ENCODE measurements at places on chromosomes 12 and 14.

- DNase-seq = no peak
Observed at GRCh38 chr14:43765474-43765873, 741.6 kb downstream of the FSCB start.

GRCh38 chr12:120257041-120257821 is 8.3 kb downstream of the PXN start:
- DNase-seq = peak; percentile 86

- no peak for DNase-seq
Observed at GRCh38 chr12:32229971-32230612, 123.4 kb downstream of the BICD1 start.

DNA sequence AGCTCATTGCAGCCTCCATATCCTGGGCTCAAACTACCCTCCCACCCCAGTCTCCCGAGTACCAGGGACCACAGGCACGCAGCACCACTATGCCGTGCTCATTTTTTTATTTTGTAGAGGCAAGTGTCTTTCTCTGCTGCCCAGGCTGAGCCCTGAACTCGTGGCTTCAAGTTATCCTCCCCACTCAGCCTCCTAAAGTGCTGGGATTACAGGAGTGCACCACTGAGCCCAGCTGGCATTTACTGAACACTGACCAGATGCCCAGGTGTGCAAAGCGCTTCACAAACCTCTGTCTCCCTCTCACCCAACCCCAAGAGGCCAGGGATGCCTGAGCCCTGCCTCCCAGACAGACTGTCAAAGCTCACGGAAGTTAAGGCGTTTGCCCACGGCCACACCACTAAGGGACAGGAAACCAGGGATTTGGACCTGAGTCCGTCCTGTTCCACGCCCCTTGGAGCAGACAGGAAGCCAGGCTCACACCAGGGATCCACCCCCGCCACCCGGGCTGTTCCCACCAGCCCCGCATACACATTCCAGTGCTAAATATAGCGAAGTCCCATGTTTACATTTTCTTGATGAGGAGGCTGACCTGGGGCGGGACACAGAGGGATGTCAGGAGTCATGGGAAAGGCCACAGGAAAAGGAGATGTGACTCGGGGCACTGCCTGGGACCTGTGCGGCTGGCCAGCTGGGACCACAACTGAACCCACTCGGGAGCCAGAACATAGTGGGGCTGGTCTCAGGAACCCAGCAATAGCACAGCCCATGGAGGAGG is 51.2 kb downstream of the TESC start:
- DNase-seq = peak; percentile 29

DNA sequence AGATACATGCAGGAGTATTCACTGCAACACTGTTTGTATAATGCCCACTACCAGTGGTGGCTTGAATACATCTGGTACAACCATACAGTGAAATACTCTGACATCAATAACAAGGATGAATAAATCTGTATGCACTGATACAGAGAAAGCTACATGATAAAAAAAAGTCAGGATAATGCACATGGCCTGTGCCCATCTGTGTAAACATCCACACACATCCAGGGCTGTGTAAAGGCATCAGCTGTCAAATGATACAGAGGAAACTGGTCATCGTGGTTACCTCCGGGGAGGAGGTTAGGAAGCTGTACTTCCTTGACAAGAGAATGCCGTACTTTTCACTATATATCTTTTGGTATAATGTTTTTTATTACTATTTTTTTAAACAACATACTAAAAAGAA is 176.6 kb downstream of the FOXN3 start:
- DNase-seq = no peak

- DNase-seq = no peak
Observed at GRCh38 chr14:34180434-34180833, 229.6 kb upstream of the EGLN3 start.

GRCh38 chr14:102026934-102027333 is 59.9 kb downstream of the HSP90AA1 start:
- DNase-seq = no peak

- no peak for DNase-seq
Observed at GRCh38 chr14:68793734-68794129, 865 bp upstream of the ZFP36L1 start.

- DNase-seq = no peak
Observed at GRCh38 chr12:122412851-122413433, 9.5 kb downstream of the CLIP1 start.

GRCh38 chr12:27952510-27952909 is 20.0 kb downstream of the PTHLH start:
- no peak for DNase-seq

GRCh38 chr12:57037264-57037663 is 12.7 kb downstream of the MYO1A start:
- no peak for DNase-seq

DNA sequence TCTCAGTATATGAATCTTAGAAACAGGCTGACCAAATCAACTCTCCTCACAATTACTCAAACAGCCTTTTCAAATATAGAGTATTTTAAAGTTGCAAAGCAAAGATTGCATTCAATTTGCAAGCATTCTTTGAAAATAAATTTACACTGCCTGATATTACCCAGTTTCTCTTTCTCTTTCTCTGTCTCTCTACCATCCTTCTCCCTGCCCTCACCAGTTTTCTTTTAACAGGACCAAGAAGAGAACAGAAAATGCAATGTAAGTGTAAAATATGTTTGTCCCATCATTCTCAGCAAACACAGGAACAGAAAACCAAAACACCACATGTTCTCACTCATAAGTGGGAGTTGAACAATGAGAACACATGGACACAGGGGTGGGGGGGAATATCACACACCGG is 520.3 kb upstream of the USP15 start:
- no peak for DNase-seq

GRCh38 chr14:25150934-25151790 is 101.2 kb upstream of the STXBP6 start:
- peak; percentile 56 for DNase-seq

DNA sequence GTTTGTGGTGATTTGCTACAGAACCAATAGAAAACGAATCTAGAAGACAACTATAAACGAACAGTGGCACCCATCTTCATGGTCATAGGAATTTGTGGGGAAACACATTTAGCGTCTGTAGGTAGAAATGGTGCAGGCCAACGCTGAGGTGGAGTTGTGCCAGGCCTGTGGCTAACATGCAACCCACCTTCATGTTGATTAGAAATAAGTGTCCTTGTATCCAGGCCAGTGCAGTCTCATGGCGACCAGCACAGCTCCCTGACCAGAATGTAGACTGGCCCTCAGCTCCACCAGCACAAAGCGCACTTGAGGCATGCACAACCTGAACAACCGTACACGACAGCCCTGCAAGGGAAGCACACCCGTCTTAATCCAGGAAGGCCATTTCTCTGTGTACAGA is 187.0 kb downstream of the TMEM132D start:
- no peak for DNase-seq

DNA sequence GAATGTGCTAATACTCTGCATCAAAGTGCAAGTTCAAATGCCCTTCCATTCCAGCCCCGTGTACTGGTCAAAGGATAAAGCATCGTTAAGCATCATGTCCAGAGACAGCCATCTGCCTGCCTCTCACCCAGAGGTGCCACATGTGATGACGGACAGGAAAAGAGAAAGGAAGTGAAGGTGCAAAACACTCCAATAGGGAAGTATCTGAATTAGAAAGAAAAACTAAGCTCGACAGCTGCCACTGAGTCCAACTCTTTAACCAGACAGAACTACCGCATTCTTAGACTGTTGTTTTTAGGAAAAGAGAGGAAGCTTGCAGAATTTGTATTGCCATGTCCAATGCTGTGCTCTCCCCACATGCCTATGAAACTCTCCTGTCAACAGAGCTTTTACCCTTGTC is 465.0 kb upstream of the SOX5 start:
- no peak for DNase-seq

DNA sequence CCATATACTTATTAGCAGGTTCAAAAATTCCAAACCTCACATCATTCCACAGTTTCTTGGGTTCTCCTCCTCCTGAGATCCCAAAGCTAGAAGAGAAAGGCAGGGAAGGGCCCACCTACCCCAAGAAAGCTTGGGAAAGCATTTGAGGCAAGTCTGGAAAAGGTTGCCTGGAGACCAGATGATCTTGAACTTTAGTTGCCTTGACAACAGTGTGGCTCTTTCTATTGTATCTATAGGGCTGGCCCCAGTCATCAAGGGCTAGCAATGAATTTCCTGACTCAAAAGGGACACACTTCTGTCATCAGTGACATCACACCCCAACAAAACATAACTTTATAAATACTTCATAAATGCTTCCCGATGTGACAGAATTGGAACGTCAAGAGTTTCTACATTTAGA is 40.0 kb downstream of the ZFYVE1 start:
- no peak for DNase-seq

GRCh38 chr12:46100551-46101484 is 110.4 kb upstream of the SCAF11 start:
- DNase-seq = peak; percentile 50

DNA sequence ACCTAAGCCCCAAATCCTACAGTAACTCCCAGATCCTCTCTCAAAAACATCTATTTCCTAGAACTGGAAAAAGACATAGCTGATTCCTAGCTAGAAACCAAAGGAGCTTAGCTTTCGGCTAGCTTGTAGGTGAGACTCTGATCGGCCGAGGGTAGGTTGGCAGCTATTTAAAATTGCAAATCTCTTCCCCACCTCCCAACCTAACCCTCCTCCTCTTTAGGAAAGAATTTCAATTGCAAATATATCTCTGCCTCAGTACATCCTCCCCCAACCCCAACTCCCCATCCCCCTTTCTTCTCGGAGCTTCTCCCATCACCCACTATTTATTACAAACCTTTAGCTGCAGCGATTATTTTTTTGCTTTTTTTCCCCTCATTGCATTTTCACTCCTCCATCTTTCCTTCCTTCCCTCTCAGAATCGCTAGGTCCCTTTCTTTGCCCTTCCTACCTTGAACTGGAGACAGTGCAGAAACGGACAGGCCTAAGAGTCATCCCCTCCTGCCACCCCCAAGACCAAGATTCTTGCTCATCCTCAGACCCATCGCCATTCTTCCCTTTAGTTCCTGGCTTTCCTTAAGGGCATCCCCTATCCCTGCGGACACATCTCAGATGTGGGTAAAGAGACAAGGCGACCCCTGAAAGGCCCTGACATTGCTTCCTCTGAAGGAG is 13.4 kb downstream of the ZFHX2 start:
- no peak for DNase-seq

DNA sequence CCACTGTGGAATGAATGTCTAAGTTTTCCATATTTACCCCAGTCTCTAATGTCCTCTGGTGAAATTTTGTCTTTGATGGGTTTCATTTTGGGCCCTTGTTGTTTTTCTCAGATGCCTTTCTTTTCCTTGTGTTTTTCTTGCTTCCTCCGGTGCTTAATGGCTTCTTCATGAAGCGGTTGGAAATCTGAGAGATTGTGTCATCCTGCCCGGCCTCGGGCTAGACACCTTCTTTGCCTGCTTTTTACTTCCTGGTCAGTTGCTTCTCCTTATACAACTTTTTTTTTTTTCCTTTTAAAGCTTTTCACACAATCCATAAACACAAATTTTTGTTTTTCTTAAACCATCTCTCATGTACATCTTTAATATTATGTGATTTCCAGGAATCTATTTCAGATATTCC is 7.1 kb downstream of the ETV6 start:
- no peak for DNase-seq

DNA sequence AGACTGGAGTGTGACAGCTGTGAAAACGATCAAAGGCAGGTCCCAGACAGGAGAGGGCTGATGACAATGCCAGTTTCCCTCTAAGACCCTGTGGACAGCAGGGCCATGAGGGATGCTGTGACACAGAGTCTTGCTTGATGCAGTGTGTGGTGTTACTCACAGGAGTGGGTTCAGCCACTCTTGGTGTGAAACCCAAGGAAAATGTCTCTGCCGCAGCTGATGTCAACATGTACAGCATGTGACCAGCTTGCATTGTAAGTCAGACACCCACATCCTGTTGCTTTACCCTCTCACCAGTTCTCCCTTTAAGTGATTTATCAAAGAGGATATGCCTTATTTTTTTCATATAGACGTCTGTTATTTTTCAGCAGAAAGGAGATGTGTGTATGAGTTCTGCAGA is 268.6 kb downstream of the BTG1 start:
- peak; percentile 39 for DNase-seq

GRCh38 chr12:30797689-30798088 is 42.9 kb upstream of the CAPRIN2 start:
- no peak for DNase-seq

DNA sequence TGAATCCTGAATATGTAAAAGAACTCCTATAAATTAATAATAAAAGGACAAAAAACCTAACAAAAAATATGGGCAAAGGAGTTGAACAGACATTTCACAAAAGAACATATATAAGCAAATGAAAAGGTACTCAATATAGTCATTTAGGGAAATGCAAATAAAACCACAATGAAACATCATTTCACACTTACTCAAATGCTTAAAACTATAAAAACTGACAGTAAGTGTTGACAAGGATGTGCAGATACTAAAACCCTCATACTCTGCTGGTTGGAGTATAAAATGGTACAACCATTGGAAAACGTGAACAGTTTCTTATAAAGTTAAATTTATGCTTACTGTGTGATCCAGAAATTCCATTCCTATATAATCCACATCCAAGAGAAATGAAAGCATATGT is 247.1 kb downstream of the GXYLT1 start:
- DNase-seq = no peak

DNA sequence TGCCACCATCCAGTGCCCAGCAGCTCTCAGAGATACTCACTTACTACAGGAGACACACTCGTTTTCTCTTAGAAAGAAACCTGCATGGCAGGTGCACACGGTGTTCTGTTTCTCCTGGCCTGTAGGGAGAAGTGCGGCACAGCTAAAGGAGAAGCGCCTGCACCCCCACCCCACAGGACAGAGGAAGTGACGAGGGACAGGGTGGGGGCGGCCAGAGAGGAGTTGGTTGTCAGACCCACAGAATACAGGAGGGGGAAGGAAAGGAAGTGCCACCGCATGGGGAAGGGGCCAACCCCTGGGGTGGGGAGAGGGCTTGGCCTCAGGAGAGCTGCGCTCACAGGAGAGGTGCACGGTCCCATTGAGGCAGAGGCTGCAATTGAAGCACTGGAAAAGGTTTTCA is 8.8 kb downstream of the TNFRSF1A start:
- no peak for DNase-seq

DNA sequence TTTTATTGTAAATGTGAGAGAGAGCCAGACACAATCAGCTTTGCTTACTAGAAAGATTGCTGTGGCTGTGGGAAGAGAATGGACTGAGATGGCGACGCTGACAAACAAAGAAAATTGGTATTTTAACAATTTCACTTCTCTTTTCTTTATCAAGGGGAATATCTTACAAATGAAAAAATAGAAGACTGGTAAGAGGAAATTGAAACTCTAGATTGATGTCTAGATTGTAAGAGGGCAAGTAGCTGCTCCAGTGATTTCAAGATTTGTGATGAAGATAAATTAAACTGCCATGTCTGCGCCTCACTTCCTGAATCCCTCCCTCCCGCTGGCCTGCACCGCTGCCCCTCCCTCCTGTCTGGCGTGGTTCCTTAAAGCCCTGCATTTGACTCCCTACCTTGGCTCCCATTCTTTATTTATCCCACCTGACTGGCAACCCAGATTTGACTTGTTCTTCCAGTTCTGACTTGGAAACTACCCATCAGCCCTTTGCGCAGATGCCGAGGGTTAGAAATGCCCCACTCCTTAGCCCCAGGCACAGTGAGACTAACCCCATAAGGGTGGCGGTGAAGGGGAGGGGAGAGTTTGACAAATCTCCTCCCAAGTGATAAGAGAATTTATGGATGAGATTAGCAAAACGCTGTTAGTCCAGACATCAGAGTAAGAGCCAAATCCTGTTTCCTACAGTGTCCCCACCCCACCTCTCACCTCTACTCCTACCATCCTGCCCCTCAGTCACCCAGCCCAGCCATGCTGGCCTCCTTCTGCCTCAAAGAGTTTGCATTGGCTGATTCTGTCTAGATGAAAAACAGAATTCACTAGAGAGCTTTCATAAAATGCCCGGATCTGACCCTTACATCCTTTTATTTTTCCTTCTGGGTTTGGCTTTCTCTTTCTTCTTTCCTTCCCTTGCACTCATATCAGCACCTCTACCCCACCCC is 125.3 kb upstream of the ATF7IP start:
- no peak for DNase-seq
